ENCODE measurements at places on chromosomes 11 and 22.

- no peak for DNase-seq
Measured at GRCh38 chr11:112339566-112339965, 78.9 kb upstream of the PLET1 start.

GRCh38 chr11:35011389-35011788, 95.0 kb downstream of the PDHX start:
- DNase-seq: no peak

DNA sequence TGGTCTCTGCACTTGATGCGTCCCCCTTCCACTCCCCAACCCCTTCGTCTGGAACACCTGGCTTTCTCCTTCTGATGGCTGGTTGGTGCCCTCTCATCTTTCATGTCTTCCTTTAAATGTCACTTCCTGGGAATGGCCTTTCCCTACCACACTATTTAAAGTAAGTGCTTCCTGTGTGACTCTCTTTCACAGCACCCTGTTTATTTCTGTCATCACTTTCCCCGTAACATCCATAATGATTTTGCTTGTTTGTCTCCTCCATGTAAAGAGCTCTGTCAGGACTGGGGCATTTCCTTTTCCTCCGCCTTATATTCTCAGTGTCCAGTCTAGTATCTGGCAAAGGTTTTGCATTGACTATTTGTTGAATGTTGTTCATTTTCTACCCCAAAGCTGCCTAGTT, 143.0 kb downstream of the DBX1 start:
- DNase-seq: no peak

- DNase-seq: no peak
Measured at GRCh38 chr11:64010783-64011182, 24.5 kb downstream of the OTUB1 start.

DNA sequence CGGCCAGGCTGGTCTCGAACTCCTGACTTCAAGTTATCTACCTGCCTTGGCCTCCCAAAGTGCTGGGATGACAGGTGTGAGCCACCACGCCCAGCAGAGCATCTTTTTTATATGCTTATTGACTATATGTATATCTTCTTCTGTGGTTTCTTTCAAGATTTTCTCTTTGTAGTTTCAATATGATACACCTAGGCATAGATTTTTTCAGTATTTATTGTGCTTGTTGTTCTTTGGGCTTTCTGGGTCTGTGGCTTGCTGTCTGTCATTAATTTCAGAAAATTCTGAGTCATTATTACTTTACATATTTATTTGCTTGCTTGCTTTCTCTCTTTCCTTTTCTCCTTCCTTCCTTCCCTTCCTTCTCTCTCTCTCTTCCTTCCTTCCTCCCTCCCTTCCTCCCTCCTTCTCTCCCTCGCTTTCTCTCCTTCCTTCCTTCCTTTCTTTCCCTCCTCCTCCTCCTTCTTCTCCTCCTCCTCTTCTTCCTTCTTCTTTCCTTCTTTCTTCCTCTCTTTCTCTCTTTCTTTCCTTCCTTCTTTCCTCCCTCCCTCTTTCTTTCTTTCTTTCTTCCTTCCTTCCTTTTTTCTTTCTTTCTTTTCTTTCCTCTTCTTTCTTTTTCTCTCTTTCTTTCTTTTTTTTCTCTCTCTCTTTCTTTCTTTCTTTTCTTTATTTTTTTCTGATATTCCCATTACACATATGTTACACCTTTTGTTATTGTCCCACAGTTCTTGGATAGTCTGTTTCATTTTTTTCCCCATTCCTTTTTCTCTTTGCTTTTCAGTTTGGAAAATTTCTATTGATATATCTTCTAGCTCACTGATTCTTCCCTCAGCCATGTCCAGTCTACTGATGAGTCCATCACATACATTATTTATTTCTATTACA, 10.9 kb upstream of the DCHS1 start:
- no peak for DNase-seq

DNA sequence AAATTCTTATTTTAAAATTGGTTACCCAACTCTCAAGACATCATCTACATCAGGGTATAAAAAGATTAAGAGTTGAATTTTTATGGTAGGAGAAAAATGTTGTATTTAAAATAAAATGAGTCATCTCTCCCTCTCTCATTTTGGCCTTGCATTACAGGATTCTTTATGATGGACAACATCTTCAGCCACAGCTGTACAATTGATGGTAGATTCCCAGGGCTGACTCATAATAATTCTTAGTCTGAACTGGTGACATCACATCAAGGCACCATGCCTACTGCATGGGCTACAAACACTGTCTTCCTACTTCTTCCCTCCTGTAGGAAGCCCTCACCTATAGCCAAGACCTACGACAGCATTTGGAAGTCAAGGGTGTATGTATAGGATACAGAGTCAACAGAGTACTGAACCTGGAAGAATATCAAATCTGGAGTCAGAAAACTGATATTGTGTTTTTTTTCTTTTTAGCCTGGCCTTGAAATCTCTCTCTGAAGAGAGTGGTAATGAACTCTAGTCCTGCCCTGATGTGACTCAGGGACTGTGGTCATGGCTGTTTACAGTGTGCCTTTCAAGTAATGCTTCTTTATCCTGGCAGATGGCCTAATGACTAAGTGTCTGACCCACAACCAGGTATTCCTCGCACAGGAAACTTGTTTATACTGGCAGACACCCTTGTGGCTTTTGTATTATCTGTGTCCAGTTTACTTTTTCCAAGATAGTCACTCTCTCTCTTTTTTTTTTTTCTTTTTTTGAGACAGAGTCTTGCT, 32.5 kb downstream of the MRGPRX2 start:
- DNase-seq: no peak

DNA sequence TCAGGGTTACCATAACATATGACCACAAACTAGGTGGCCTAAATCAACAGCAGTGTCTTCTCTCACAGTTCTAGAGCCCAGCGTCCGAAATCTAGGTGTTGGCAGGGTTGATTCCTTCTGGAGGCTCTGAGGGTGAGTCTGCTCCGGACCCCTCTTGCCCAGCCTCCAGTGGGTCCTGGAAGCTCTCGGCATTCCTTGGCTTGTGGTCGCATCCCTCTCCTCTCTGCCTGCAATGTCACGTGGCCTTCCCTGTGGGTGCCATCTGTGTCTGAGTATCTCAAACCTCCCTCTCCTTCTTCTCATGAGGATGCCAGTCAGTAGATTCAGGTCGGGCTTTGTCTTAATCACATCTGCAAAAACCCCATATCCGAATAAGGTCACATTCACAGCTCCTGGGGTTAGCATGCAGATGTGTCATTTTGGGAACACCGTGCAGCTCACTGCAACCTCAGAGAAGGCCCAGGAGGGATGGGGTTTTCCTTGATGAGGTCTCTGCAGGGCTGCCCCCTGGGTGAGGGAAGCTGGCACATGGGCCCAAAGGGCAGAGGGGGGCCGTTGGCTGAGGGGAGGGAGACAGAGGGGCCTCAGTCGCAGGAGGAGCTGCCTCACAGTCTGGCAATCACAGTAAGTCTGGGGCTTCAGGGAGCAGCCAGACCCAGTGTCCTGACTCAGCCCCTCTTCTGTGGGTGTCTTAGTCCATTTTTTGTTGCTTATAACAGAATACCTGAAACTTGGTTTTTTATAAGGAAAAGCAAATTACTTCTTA, 41.2 kb downstream of the PARVG start:
- DNase-seq: no peak

DNA sequence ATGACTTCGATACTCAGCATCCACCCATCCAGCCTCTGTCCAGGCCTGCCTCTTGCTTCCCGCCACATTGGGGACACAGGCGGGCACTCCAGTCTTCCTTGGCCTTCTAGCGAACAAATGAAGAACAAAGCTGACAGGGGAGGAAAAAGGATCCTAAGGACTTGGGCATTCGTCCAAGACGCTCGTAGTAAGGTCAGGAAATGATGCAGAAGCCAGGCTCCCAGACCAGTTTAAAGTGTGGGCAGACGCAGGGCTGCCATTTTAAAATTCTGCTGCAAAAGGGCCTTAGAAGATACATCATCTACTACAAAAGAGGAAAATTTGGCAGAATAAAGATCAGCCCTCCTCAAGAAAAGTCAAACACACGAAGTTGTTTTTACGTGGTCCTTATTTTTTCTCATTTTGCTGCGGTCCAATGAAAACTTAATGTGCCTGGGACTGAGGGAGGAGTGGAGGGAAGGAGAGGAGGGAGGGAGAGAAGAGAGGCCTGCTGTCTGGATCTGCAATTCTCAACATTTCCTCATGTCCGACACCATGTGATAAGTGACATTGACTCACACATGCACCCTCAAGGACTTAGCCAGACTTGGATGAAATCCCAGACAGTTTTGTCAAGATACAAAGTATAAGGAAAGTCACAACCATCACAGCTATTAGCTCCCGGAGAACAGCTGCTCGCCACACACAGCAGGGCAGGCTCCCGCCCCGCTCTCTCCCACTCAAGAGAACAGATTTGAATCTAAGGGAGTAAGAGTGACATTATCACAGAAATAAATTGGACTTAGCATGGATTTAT, 5.7 kb downstream of the DNAL4 start:
- DNase-seq: no peak

DNA sequence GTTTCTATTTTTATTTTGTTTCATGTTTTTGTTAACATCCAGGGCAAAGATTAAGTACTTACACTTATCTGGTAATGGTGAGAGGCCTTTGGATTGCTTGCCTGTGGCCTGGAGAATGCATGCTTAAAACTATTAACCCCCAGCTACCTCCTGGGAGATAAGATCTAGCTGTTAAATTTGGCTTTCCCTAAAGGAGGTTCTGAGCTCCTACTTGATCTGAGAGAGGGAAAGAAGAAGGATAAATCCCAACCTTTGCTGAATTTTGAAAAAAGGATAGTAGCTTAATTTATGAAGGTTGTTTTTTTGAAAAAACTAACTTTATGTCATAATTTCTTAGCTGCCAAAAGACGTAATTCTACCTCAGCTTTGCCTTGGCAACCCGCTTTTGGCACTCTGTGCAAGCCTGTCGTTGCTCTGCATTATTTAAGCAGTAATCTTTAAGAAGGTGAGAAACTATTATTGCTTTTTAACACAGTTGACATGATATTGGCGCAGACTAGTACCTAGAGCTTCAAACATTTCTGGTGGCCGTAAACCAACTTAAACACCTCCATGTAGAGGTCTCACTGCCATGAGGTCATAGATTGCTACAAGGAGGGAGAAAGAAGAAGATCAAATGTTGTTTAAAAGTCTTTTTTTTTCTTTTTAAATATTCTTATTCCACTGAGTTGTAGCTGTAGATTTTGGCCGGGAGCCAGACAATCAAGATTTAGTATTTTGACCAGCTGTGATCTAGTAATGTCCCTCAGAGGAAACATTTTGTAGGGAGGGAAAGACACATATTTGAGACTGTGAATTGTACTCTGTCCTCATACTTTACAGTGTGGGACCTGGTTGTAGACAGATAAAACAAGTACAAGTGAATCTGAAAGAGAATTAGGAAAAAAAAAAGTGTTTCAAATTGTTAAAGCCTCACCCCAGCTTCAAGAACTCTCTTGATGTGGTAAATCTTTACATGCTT, 74.4 kb downstream of the WNT11 start:
- no peak for DNase-seq

DNA sequence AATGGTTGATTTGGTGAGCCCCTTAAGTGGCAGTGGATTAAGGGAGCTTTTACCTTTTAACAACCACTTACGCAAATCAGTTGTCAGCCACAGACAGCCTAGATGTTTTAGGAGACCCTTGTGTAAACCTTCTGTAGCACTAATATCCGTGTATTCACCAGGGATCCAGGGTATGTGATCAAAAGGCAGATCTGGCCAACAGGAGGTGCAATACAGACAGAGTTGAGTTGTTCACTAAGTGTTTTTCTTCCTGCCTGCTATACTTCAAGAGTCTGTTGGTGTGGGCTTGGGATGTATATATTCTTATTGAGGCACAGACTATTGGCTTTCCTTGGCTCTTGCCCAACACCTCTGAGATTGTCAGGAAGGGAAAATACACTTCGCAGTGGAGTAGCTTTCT, 175.1 kb downstream of the FAT3 start:
- no peak for DNase-seq

GRCh38 chr11:206002-206384, 1.2 kb downstream of the BET1L start:
- no peak for DNase-seq

DNA sequence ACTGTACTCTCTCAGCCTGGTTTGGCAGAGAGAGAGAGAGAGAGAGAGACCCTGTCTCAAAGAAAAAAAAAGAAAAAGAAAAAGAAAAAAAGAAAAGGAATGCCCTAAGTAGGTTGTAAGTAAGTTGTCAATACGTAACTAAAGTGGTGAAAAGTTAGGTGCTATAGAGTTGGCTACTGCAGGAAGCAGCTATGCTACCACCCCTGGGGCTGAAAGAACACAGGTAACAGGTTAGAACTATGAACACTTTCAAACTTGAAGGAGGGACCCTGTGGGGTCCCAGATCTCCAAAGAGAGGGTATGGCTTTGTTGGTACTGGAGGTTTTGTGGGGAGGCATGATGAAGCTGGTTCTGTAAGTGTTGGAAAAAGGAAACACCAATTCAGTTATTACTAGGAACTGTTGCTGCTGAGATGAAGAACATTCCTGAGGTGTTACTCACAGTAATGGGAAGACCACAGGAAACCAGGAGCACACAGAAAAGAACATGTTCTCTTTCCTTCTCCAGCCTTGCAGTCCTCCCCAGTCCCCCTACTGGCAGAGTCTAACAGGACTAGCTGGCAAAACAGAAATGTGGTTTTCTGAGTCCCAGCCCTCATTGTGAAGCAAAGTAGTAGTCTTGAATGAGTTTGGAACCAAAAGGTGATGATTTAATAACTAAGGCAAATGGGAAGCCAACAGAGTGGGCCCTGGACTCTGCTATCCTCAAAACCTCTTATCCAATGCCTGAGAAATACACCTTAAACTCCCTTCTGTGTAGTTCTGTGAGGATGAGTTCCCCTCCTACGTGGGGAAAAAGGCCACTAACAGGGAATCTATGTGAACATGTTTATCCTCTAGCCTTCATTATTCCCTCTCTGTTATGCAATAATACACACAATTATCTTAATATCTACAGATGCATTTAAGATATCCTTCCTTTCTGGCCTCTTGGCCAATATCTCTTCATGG, 427.0 kb upstream of the DDI1 start:
- DNase-seq: no peak

DNA sequence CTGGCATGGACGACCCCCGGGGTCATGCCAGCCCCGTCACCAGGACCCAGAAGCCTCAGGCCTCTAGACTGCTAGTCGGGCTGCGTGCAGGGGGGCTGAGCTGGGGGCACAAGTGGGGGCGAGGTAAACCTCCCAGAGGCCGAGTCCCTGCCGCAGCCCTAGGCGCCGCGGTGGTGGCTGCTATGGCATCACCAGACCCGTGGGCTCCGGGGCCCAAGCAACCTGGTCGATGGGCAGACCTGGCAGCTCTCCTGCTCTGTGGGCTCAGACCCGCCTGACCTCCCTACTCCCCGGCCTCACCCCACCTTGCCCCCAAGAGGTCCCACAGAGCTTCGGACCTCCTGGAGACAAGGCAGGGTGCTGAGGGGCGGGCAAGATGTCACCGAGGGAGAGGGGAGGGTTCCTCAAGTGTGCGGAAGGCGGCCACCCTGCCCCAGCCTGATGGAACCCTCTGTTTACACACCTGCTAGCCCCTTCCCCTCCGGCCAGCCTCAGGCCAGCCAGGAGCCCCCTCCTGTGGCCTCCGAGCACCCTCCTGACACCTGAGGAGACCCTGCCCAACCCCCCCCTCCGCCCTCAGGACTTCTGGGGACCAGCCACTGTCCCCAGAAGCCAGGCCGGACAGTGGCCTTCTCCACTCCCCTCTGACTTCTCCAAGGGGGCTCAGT, 9.4 kb downstream of the IGF2 start:
- no peak for DNase-seq

GRCh38 chr22:50444663-50445062, 30.2 kb downstream of the SBF1 start:
- peak; percentile 51 for DNase-seq

GRCh38 chr11:108890482-108891105, 225.7 kb downstream of the DDX10 start:
- no peak for DNase-seq

GRCh38 chr22:35921777-35922176, 106.8 kb downstream of the RBFOX2 start:
- DNase-seq: no peak

- DNase-seq: no peak
Measured at GRCh38 chr11:57160665-57161064, 21.1 kb upstream of the LRRC55 start.

Data from natural killer cell treated with Interleukin-12 subunit alpha and Interleukin-12 subunit beta and Interleukin-15 and Interleukin-18, amount 100 ng/mL, for 72 hours (primary cell).